IMR-90 (cell line): ENCODE measurements at places on chromosomes 2 and 18. TPM values are rescaled to one million over a fixed set of nuclear protein-coding genes. Genes with fewer than 3 reads are reported as not detected.

DNA sequence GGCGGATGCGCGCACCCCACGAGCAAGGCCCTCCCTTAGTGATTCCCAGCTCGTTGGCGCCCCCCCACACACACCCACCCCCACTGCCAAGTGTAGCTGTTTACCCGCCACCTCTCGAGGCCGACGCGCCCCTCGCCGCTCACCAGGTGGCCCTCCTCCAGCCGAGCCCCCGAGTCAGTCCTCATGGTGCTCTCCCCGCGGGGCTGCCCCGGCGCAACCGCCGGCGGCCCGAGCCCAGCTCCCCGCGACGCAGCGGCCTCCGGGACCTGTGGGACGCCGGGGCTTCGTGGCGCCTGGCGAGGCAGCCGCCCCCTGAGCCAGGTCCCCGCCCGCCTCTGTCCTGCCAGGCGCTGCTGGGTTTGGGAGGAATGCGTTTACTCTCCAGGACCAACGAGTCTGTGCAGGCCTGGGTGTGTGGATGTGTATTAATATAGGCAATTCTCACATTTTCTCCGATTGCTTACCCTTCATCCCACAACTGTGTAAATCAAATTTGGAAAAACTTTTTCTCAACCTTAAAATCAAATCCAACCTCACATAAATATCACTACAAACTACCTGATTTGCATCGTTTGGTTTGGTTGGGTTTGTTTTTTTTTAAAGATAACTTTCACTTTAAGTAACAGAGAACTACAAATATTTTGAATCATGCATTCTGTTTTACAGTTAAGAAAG lies at the start of gene TMEM237:
TSS of gene TMEM237 (minus strand) at position 288 of the 675 bp plus-strand sequence. CDS start at position 185, 103 bp downstream.
- H3K4me3 ChIP-seq, result peak within 1 kb of the TSS; percentile 91
- peaks cover 4% of the 10 kb centered on the region for H3K4me1 ChIP-seq
- peak; percentile 16 for DNase-seq
- H3K36me3 ChIP-seq, result peaks cover 6% of the 10 kb centered on the region

DNA sequence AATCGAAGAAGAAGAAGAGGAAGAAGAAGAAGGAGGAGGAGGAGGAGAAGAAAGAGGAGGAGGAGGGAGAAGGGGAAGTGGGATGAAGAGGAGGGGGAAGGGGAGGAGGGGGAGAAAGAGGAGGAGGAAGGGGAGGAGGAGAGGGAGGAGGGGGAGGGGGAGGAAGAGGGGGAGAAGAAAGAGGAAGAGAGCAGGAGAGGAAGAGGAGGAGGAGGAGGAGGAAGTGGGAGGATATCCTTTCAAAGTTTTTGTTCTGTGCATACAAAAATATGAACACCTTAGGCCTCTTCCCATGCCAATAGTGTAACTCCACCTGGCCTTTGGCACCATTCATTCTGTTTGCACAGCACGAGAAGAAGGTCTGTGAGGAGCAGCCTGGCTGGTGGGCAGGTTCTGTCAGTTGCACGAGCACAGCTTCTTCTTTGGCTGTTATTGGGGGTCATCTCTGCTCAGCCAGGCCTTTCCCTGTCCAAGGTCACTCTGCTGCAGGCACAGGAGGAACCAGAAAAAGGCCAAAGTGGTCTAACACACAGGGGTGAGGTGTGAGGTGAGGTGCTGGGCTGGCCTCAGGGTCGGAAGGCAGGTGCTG lies 25.8 kb upstream of the PLB1 start:
- peaks cover 9% of the 10 kb centered on the region for H3K27me3 ChIP-seq
- no peak overlapping the region for H3K27ac ChIP-seq
- no peaks in the 10 kb centered on the region for H3K4me1 ChIP-seq
- no peak overlapping the region for H3K4me3 ChIP-seq

Gene UGT1A8
- total RNA-seq, result not detected in 2 replicates

- DNase-seq, result peak; percentile 86
- H3K4me3 ChIP-seq, result no peak overlapping the region
- peak overlapping the region; percentile 100 for H3K27ac ChIP-seq
- no peaks in the 10 kb centered on the region for H3K36me3 ChIP-seq
- H3K27me3 ChIP-seq, result no peaks in the 10 kb centered on the region
- peaks cover 13% of the 10 kb centered on the region for H3K4me1 ChIP-seq
These were observed 210.6 kb downstream of the TMEM247 start for GRCh38 chr2:46689993-46690392.

DNA sequence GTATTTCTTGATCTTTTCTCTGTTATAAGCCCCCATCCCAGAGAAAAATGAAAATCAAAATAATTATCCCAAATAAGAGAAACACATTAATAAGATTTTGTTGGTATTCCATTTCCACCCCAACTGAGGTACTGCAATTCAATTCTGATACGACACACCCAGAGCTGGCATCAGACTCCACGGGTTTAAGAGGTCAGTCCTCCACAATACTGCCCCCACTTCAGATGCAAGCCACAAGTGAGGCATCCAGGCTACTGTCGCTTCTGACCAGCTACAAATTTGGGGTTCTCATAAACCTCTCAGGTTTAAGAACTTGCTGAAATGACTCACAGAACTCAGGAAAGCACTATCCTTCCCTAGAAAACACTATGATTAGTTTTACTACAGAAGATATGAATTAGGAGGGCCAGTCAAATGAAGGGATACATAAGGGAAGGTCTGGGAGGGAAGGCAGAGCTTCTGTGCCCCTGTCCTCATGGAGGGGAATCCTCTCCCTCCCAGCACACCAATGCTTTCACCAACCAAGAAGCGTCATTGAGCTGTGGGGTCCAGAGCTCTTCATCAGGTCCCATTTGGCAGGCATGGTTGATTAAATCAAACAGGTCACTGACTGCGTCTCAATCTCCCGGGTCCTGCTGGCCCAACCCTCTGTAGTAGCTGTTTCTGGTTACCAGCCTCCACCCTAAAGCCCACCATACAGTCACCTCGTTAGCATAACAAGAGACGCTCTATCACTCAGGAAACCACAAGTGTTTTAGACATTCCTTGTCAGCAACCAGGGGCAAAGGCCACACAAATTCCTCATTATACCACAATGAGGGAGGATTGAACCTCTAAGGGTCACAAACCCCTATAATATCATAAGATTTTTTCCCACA lies 46.2 kb downstream of the IWS1 start:
- no peaks in the 10 kb centered on the region for H3K4me1 ChIP-seq
- DNase-seq, result no peak
- no peak overlapping the region for H3K4me3 ChIP-seq
- no peaks in the 10 kb centered on the region for H3K27me3 ChIP-seq
- no peak overlapping the region for H3K27ac ChIP-seq
- peaks cover 35% of the 10 kb centered on the region for H3K36me3 ChIP-seq

DNA sequence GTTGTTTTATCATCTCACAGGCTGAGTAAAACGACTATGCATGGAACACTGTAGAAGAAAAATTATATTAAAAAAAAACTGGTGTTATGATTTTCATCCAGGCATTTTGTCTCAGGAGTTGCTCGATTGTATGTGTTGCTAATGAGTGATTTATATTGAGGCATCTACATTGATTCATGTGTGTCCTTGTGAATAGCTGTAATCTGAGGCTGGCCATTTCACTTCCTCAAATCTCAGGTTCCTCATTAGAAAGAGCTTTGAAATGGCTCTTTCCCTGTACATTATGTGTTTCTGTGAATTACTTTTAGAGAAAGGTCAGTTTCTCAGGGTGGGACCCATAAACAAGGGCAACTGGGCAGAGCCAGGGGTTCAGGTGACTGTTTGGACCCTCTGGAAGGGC lies 2.3 kb downstream of the IL18R1 start:
- no peak for DNase-seq
- H3K27me3 ChIP-seq, result no peaks in the 10 kb centered on the region
- H3K27ac ChIP-seq, result no peak overlapping the region
- H3K4me1 ChIP-seq, result peaks cover 1% of the 10 kb centered on the region; the same call in 1 of the 2 replicates
- no peak overlapping the region for H3K4me3 ChIP-seq
- H3K36me3 ChIP-seq, result no peaks in the 10 kb centered on the region

- peaks cover 39% of the 10 kb centered on the region for H3K4me1 ChIP-seq
- H3K27me3 ChIP-seq, result no peaks in the 10 kb centered on the region
- peaks cover 91% of the 10 kb centered on the region for H3K36me3 ChIP-seq
- no peak for DNase-seq
These were observed 54.5 kb downstream of the COL6A3 start for GRCh38 chr2:237359518-237359840.

GRCh38 chr2:174181368-174181767 lies 67.0 kb downstream of the OLA1 start:
- DNase-seq, result no peak
- H3K27ac ChIP-seq, result no peak overlapping the region
- no peaks in the 10 kb centered on the region for H3K36me3 ChIP-seq
- no peaks in the 10 kb centered on the region for H3K27me3 ChIP-seq
- no peak overlapping the region for H3K4me3 ChIP-seq

- no peak for DNase-seq
- H3K27me3 ChIP-seq, result no peaks in the 10 kb centered on the region
- H3K4me1 ChIP-seq, result no peaks in the 10 kb centered on the region
- no peak overlapping the region for H3K27ac ChIP-seq
- H3K4me3 ChIP-seq, result no peak overlapping the region
- no peaks in the 10 kb centered on the region for H3K36me3 ChIP-seq
These were observed 1287.8 kb upstream of the TMEFF2 start for GRCh38 chr2:193482557-193482956.

Gene MYL1
- not detected in 2 replicates for total RNA-seq

Gene ABCG8
- total RNA-seq, result not detected in 2 replicates

DNA sequence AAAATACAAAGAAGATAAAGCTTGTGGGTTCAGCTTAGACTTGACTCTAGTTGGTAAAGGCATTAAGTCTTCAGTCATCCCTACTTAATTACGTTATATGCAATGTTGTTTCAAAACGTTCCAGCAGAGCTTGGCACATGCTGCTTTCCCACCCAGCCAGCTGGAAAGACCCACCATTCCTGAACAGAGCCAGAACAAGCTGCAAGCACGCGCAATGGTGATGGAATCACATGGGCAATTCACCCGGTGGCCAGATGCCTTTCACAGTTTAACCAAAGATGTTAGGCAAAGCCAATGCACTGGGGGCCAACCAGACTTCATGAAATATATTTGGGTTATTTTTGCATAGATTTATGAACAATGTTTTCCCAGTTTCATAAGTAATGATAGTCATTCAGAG lies 123.4 kb upstream of the CDH20 start:
- H3K27ac ChIP-seq, result no peak overlapping the region
- H3K36me3 ChIP-seq, result no peaks in the 10 kb centered on the region
- no peak overlapping the region for H3K4me3 ChIP-seq
- H3K27me3 ChIP-seq, result no peaks in the 10 kb centered on the region

Gene SERPINB2
- 34.4 and 43.0 TPM in 2 replicates for total RNA-seq

GRCh38 chr2:74415762-74416395 lies 5.5 kb downstream of the C2orf81 start:
- H3K27ac ChIP-seq, result no peak overlapping the region
- DNase-seq, result no peak
- no peaks in the 10 kb centered on the region for H3K36me3 ChIP-seq

GRCh38 chr2:54581326-54582039 lies 125.4 kb downstream of the SPTBN1 start:
- H3K4me1 ChIP-seq, result peaks cover 9% of the 10 kb centered on the region; the same call in 1 of the 2 replicates
- DNase-seq, result no peak
- no peaks in the 10 kb centered on the region for H3K27me3 ChIP-seq
- peaks cover 1% of the 10 kb centered on the region; the same call in 1 of the 2 replicates for H3K36me3 ChIP-seq
- no peak overlapping the region for H3K27ac ChIP-seq
- H3K4me3 ChIP-seq, result no peak overlapping the region

Gene TWIST2
- 9.3 and 14.7 TPM in 2 replicates for total RNA-seq

- H3K4me3 ChIP-seq, result no peak overlapping the region
- no peaks in the 10 kb centered on the region for H3K27me3 ChIP-seq
- H3K4me1 ChIP-seq, result peaks cover 11% of the 10 kb centered on the region
- no peak overlapping the region; the same call in 1 of the 2 replicates for H3K27ac ChIP-seq
- no peaks in the 10 kb centered on the region for H3K36me3 ChIP-seq
These were observed 48.9 kb upstream of the ITGAV start for GRCh38 chr2:186540941-186541340.

Gene DTNA
- 7.5 and 9.5 TPM in 2 replicates for total RNA-seq

DNA sequence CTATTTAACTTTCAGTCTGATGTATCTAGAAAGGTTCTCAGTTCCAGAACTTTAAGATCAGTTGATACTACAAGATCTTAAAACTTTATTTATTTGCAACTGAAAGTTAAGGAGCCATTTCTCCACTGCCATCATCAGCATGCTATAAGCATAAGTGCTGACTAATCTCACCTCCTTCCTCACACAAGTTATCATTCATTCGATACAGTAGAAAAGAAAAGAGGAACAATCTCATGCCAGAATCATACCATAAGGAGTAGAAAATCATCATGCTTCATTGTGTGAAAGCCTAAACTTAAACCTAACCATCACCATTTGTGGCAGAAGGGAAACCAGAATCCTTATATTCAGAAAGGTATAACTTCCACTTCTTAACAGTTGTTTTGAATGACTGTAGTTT lies 176.6 kb upstream of the NRXN1 start:
- no peaks in the 10 kb centered on the region for H3K27me3 ChIP-seq
- no peak overlapping the region for H3K4me3 ChIP-seq
- H3K27ac ChIP-seq, result no peak overlapping the region
- peak; percentile 21 for DNase-seq
- no peaks in the 10 kb centered on the region for H3K4me1 ChIP-seq

- DNase-seq, result peak; percentile 13
- H3K4me3 ChIP-seq, result no peak overlapping the region
- H3K27me3 ChIP-seq, result no peaks in the 10 kb centered on the region
- H3K36me3 ChIP-seq, result no peaks in the 10 kb centered on the region; the same call in 1 of the 2 replicates
These were observed 237.4 kb upstream of the REV1 start for GRCh38 chr2:99727199-99727598.

- no peaks in the 10 kb centered on the region for H3K36me3 ChIP-seq
- DNase-seq, result no peak
- no peaks in the 10 kb centered on the region for H3K4me1 ChIP-seq
- no peak overlapping the region for H3K27ac ChIP-seq
- H3K4me3 ChIP-seq, result no peak overlapping the region
These were observed 94.7 kb upstream of the BOD1L2 start for GRCh38 chr18:57052173-57052572.
